ENCODE measurements at places on chromosomes 3 and 15.

DNA sequence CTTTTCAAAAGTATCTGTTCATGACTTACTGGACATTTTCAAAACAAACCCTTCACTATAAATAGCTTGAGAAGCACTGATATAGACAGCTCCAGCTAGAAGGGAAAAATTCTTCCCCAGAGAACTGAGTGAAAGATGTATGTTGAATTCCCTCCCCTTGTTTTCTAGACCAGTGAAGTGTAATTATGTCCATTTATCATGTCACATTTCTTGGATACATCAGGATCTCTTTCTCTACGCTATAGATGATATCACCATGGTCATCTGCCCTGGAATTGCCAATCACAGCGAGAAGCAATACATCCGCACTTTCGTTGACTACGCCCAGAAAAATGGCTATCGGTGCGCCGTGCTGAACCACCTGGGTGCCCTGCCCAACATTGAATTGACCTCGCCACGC is 66.3 kb downstream of the RLBP1 start:
- DNase-seq: no peak

DNA sequence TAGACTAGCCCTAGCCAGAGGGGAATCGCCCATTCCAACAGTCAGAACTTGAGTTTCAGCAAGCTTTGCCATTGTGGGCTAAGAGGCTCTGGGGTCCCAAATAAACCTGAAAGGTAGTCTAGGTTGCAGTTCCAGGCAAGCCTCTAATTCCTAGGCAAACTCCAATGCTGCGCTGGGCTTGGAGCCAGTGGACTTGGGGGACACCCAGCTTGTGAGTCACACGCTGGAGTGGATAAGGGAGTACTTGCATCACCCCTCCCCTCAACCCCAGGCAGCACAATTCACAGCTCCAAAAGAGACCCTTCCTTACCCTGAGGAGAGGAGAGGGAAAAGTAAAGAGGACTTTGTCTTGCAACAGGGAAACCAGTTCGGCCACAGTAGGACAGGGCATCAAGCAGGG is 105.2 kb upstream of the DPPA4 start:
- no peak for DNase-seq

DNA sequence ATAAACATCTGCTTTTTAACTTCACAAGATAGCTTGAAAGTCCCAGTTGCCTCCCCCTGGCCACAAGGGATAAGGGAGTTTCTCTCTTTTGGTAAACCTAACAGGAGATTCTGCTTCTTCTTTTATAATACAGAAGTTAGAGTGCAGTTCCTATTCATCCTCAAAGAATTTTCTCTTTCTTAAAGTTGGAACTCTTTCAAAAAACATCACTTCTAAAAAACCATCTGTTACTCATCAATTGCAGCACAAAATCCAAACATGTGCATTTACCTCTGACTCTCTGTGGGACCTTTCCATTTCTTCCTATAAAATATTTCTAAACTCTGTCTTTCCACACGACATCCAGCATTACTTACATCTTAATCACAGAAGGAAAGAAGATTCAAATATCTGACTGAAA is 5.1 kb downstream of the DPH6 start:
- DNase-seq: peak; percentile 75

GRCh38 chr3:40754994-40755393 is 230.2 kb downstream of the ZNF621 start:
- DNase-seq: no peak

DNA sequence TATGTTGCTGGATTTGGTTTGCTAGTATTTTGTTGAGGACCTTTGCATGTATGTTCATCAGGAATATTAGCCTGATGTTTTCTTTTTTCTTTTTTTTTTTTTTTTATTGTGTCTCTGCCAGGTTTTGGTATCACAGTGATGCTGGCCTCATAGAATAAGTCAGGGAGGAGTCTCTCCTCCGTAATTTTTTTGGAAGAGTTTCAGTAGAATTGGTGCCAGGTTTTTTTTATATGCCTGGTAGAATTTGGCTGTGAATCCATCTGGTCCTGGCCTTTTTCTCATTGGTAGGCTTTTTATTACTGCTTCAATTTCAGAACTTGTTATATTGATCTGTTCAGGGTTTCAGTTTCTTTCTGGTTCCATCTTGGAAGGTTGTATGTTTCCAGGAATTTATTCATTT is 165.8 kb downstream of the VPS8 start:
- no peak for DNase-seq

GRCh38 chr3:128339491-128340012 is 127.1 kb downstream of the DNAJB8 start:
- no peak for DNase-seq

- DNase-seq: no peak
These were observed 16.5 kb upstream of the TBC1D23 start for GRCh38 chr3:100244264-100244663.

DNA sequence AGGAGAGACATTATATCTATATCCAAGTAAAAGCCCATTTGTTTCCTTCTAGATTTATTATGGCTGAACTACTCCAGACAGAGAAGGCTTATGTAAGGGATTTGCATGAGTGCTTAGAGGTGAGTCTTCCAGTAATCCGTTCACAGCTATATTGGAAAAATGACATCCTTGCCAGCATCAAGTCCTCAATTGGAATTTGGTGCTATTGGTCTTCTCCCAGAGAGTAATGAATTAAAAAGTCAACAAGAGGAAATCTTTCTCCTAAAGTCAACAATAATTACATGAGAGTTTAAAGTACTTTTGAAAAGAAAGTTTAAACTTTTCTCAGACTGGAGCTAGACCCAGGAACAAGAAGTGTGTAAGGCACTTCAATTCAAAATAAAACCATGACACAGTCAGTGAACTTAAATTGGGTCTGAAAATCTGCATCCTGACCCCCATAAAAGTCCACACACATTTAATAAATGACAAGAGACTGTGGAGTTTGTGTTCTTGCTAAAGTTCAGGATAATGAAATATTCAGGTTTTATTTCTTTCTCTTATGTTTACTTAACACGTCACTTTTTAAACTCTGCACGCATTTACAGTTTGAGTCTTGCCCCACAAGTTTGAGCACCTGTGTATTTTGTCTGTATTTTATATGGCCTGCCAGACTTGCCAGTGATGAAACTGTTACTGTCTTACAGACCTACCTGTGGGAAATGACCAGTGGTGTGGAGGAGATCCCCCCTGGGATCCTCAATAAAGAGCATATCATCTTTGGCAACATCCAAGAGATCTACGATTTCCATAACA is 268.2 kb upstream of the UMPS start:
- DNase-seq: no peak

DNA sequence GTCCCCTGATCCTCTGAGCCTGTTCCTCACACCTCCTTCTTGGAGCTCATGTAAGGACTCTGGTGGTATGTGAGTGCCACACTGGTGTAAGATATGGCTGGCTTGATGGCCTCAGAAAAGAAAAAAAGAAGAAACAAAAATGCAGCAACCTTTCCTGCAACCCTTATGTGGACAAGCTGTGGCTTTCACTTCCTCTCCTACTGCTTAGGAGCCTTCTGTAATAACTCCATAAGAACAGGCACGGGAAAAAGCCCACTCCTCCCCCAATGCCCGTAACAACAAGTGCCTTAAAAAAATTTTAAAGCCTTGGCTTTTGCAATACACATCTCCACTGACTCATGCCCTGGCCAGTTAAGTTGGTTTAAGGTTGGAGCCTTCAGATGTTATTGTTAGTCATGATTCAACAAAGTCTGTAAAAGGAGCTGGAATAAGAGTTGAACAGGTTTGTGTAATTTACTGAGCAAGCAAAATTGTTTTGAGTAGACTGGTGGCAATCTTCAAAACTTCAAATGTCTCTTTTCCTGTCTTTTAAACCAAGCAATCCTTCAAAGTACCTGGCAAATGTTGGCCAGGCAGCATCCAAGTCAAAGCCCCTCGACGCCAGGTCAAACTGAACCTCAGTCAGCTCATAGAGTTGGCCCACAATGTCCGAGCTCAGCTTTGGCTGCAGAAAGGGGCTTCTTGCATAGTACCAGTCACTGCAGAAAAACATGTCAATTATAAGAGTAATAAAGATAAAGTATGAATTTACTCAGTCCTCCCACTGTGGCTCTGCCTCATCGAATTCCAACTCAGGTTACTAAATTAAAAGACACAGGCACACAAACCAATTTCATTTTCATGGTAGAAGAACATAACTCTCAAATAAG is 22.9 kb downstream of the FYCO1 start:
- peak; percentile 93 for DNase-seq

- DNase-seq: peak; percentile 96
These were observed 646 bp upstream of the SLC35G2 start for GRCh38 chr3:136818191-136818768.

DNA sequence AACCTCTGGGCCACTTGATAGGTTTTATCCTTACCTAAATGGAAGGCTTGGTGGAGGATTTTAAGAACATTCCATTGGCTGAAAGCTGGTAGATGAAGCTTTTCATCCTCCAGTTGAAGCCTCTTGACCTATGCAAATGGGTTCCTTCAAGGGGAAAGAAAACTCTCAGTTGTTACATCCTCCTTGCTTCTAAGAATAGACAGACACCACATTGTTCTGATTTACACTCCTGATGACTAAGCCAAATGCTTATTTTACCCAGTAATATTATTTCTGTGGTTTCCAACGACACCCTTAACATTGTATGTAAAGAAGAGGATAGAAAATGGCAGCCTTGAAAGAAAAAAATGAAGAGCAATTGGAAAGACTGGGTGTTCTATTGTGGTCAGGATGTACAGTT is 480.5 kb downstream of the OTOL1 start:
- DNase-seq: peak; percentile 80

DNA sequence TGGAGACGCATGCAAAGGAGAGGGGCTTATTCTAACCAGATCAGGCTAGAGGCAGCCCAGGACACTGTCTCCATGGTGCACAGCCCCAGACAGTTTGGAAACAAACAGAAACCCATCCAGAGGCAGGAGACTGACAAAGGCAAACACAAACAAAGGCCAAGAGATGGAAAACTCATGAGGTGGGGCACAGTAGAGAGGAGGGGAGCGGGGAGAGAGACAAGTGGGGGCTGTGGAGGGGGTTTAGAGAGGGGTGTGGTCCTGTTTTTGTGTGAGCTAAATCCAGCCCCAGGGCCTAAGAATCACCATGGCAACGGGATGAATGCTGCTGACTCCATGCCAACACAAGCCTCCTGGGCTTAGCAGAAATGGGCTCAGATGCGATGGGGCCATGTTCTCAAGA is 32.3 kb downstream of the PARP16 start:
- no peak for DNase-seq

DNA sequence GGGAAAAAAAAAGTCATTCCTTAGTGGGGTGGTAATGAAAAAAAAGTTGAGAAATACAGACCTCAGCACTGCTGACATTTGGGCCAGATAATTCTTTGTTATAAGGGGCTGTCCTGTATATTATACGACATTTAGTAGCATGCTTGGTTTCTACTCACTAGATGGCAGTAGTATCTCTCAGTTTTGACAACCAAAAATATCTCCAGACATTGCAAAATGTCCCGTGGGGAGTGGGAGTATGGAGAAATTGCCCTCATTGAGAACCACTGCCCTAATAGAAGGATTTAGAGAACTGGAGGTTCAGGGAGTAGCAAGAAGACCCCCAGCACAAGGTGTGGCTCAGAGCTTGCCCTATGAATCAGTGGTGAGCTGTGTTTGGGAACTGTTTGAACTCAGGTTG is 28.6 kb upstream of the TEX264 start:
- DNase-seq: peak; percentile 16

- DNase-seq: no peak
These were observed 194.1 kb downstream of the TPRG1 start for GRCh38 chr3:189365609-189366564.

DNA sequence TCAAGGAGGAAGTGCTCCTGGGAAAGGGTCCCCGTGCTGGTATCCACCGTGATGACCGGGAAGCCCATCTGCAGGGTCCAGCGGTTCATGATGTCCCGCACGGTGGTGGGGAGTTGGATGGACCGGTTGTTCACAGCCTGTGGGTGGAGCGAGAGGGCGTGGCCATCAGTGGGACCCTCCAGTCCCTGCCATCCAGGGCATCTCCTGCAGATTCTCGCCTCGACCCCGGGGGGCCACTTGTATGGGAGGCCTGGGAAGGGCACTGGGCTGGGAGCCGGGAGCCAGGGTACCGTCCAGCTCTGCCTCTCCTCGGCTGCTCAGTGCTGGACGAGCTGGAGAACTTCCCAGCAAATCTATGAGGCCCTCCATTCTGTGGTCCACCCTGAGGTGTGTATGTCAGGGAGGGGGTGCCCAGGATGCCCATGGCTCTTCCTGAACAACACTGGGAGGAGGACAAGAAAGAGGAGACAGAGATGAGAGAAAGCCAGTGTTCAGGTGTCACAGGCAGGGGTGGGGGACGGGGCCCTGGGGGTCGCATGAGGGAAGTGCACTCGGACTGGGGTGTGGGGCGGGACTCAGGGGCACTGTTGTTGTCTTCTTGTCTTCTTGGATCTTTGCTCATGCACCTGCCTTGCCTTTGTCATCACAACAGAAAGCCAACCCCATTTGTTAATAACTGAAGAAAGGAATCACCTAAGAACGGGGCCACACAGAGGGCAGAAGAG is 13.0 kb downstream of the ANPEP start:
- no peak for DNase-seq

DNA sequence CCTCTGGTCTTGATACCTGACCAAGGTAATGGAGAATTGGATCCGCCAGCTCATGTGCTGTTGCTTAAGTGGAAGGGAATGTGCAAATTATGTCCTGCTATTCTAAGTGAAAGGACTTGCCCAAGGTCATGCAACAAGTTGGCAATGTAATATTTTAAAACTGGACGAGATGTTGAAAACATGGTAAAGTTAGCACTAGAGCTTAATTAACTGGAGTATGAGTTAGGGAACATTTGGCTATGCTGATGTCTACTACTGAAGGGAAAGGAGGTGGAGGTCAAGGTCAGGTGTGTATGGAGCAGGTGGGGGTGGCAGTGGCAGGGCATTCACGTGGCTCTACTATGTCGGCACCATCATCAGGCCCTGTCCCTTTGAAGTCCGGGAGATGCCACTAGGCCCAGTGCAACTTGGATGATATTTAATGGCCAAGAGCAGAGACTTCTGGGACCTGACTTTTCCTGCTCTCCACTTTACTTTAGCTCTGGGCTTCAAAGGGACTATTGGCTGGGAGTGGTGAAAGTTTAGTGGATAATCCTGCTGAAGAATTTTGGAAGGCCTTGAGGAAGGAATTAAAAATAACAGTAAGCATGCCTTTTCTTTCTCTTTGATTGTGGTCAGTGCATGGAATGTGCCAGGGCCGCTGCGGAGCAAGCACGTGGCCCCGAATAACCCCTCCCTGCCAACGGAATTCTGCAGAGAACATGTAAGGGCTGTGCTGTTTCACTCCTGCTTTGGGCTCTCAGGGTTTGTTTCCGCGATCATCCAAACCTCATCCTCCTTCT is 14.9 kb downstream of the SMAD3 start:
- DNase-seq: peak; percentile 86

- peak; percentile 45 for DNase-seq
These were observed 5.3 kb downstream of the TUBGCP4 start for GRCh38 chr15:43376017-43376705.

- no peak for DNase-seq
These were observed 29.7 kb downstream of the USP13 start for GRCh38 chr3:179682426-179683080.

GRCh38 chr3:10352146-10352911 is 31.4 kb upstream of the SEC13 start:
- DNase-seq: peak; percentile 77
